EH (cell line): ENCODE measurements at places on chromosomes 6 and 20.

DNA sequence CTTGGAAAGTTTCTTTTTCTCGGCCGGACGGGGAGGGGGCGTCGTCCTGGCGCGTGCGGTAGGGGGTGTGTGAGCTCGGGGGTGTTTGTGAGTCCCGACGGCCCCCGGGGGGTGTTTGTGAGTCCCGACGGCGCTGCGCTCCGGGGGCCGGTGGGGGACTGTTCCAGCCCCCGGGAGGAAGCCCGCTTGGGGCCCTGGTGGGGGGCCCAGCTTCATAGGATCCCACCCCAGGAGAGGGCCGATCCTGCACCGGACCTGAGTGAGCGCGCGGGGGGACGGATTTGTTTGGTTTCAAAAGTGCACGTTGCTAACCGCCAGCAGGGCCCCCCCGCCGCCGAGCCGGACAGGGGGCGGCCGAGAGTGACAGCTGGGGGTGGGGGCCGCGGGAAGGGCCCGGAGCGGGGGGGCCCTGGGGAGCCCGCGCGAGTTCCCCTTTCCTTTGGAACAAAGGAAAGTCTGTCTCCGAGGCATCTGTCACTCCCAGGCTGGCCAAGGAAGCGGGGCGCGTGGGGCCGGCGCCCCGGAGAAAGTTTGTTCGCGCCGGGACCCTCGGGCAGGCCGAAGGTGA lies 485 bp downstream of the TGIF2 start:
- DNase-seq = peak; percentile 11

DNA sequence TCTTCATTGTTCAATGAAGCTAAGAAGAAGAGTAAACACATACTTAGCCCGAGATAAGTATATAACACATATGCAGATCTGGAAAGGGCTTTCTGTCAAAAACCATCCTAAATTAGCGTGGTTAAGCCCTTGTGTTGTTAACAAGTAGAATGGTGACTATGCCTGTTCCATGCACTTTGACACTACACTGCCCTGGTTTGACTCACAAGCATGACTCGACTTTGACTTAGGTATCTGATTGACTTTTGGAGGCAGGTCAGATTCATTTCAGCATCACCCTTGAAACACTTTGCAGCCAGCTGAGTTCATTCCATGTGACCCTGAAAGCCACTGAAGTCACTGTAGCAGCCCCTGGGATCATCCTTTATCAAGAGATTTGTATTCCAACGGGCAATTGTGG lies 239.8 kb downstream of the TBX18 start:
- DNase-seq = no peak

DNA sequence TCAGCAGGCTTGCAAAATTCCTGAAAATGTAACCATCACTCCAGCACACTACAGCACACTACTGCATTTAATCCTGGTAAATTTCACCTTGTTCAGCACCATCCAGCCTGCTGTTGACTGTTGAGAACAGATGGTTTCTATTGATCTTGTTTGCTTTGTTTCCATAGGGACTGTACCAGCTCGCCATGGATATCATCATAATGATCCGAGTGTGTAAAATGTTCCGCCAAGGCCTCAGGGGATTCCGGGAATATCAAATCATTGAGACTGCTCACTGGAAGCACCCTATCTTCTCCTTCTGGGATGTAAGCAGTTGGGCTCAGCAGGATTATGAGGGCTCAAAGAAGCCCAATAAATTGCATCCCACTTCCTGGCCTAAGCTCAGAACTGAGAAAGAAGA lies 4.1 kb downstream of the CNBD2 start:
- peak; percentile 32 for DNase-seq

- DNase-seq = peak; percentile 4
These were observed 210.1 kb upstream of the HDDC2 start for GRCh38 chr6:125511809-125512396.

DNA sequence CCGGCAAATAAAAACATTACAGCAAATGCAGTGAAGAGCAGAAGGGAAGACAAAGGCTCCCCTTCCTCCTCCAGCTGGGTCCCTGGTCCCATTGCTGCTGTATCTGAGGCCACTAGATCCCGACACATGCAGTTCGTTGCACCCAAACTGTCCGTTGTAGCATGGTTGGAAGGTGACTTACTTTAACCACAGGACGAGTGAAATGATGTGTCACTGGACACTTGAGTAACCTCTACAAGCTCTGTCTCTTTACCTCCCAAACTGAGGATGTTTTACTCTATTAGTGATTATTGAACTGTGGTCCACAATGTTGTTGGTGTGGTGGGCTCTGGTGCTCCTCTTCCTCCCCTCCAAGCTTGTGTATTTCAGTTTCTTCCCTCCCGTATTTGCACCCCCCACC lies 46.2 kb upstream of the ARMH2 start:
- DNase-seq = no peak

- peak; percentile 30 for DNase-seq
These were observed 91.4 kb downstream of the CDH26 start for GRCh38 chr20:60049601-60050000.
